Common myeloid progenitor, CD34-positive (primary cell): ENCODE measurements at places on chromosomes 2 and 18.

GRCh38 chr2:195850764-195851163 is 193.7 kb downstream of the SLC39A10 start:
- no peak for DNase-seq

GRCh38 chr18:10381951-10382350 is 72.5 kb upstream of the APCDD1 start:
- DNase-seq, result peak; percentile 21

DNA sequence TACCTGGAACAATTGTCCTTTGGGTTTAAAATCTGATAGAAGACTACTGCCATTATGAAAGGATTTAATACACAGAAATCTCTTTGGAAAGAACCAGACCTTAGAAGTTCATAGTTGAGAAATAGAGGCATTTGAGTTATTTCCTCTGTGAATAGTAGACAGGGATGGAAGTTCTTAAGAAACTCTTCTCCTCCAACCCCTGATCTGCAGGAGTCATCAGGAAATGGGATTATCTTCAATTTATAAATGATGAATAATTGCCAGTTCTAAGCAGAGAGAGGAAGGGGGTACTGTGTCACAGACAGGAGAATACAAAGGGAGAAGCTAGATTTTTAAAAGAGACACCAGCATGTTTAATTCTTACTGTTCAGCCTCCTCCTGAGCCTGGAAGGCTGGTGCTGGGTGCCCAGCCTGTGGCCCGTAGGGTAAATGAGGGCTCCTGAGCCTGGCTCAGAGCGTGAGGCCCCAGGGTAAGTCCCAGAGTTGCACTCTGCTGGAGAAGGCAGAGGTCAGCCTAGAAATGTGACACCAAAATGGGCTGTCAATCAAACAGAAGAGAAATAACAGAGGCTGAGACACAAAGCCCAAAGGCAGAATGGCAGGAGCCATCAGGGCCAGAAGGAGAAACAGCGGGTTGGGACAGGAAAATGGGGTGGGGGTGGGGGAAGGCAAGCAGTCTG is 58.2 kb upstream of the PKDCC start:
- no peak for DNase-seq

- no peak for DNase-seq
Measured at GRCh38 chr2:162184821-162185450, 32.9 kb upstream of the GCG start.

- peak; percentile 28 for DNase-seq
Measured at GRCh38 chr2:168211664-168212163, 35.7 kb downstream of the STK39 start.

DNA sequence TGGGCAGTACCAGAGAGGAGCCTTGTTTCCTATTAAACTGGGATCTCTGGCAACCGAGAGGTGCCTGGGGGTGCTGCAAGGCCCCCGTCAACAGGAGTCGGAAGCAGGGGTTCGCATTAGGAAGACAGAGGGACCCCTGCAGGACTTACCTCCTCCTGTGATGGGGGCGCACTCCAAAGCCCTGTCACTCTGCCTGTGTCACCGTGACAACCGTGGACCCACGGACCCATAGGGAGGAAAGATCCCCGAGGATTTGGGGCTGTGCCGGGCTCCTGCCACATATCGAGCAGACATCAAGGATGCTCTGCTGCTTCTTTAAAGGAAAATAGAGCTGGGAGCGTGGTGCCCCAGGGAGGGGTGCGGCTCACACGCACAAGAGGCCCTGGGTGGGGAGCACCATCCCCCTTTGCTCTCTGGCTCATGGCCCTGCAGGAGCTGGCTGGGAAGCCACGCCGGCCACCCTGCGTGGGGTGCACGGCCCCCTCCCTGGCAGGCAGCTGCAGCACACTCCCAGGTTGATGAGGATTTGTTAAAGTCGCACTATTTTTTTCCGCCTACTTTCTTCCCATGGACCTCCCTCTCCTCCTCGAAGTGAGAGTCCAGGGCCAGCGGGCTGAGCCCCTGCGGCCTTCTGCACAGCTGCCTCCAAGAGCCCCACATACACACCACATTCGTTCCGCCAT is 167.5 kb downstream of the TWIST2 start:
- DNase-seq, result no peak

- no peak for DNase-seq
Measured at GRCh38 chr2:234533626-234534025, 36.7 kb upstream of the ARL4C start.

DNA sequence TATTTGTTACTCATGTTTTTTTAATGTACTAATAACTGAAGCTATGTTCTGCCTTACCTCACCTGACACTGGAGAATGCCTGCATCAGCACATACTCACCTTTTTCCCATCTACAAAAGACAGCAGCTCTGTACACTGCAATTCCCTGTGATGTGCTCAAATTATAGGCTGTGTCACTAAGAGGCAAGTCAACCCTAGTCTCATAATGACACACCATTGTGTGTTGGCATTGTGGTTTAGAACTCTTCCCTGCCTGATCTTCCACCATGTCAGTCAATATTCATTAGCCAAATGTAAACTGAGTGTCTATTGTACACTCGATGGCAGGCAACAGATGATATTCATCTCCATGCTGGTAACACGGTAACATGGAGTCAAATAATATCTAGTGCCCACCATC is 332.1 kb upstream of the TCF4 start:
- DNase-seq, result no peak

DNA sequence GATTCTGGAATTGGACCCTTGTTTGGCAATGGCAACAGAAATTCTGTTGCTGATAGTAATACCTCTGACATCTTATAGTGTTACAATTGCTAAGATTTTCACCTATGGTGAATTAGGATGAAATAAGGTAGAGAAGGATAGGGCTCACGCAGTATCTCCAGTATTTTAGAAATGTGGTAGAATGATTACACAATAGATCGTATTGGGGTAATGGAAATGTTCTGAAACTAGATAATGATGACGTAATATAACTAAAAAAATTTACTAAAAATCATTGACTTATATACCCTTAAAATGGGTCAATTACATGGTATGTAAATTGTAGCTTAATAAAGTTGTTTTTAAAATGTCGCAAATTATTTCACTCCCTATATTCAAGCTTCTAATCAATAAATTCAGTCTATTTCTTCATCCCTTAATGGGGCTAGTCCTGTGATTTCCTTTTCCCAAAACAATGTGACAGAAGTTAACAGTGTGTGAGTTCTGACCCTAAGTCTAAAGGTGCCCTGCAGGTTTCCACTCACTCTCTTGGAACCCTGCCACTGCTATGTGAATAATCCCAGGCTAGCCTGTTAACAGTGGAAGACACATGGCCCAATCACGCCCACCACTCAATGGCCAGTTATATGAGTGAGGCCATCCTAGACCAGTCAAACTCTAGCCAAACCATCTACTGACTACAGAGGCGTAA is 31.2 kb downstream of the USP37 start:
- no peak for DNase-seq

DNA sequence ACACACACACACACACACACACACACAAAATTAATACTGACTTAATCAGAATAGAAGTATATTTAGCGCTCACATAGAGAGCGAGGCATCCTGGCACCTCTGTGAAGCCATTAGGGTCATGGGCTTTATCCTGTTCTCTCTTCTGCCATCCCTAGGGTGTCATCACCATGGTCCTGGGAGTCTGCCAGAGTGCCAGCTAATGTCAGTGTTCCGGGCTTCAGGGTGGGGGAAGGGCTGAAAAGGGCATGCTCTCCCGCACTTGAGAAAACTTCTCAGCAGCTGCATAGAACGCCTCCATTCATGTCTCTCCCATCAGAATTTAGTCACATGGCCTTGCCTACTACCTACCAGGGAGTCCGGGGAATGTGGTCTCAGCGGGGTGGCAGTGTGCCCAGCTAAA is 19.7 kb upstream of the DYNC2LI1 start:
- DNase-seq, result no peak

DNA sequence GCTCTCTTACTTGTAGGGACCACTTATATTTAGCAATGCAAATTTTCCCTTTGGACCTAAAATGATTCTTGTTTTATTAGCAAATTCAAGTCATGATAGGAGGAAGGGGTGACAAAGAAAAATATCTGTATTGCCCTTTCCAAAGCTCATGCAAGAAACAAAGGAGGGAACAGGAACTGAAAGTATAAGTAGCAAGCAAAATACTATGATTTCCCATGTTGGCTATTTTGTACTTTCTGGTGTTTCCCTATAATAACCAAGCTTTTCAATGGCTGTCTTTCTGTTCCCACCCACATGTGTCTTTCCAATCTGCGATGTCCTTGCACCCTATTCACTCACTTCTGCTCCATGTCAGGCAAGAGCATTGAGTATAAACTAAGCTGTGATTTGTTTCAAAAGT is 279.7 kb downstream of the RNF144A start:
- DNase-seq, result no peak

DNA sequence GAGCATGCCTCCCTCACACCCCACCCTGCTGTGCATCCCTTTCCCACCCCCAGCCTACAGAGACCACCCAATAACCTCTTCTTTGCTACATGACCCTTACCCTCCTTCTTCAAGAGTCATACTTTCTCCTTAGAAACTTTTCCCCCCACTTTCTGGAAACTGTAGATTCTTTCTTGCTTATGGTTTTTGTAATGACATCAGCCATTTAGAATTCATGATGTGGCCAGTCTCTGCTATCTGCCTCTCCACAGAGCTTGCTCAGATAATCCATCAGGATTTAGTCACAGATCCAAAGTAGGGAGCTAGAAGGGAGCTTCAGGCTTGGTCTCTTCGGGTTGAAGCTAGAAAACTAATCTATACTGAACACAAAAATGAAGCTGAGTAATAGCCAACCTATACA is 36.5 kb downstream of the GALM start:
- no peak for DNase-seq

- DNase-seq, result peak; percentile 84
Measured at GRCh38 chr2:177147093-177147694, 65.4 kb upstream of the HNRNPA3 start.

- DNase-seq, result no peak
Measured at GRCh38 chr18:2412281-2412680, 159.0 kb downstream of the METTL4 start.

DNA sequence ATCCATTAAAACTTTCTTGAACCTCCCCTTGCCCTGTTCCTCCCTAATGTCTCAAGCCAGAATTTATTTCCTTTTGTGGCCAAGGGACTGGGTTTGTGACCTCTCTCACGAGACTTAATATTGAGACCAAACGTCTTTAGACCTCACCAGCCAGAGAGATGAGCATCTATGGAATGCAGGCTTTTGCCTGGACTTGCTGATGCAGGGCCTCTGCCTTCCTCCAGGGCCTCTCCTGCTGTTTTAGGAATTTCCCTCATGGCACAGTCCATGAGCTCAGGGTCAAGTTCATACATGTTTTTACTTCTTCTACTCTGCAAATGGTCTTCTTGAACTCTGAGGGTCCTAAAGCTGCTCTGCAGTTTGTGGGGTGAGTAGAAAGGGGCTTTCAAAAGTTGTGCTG is 22.3 kb downstream of the IL1B start:
- DNase-seq, result no peak
